ENCODE measurements at places on chromosomes 11 and 22.

- DNase-seq: no peak
These were observed 382.0 kb upstream of the ANO3 start for GRCh38 chr11:25949918-25950317.

DNA sequence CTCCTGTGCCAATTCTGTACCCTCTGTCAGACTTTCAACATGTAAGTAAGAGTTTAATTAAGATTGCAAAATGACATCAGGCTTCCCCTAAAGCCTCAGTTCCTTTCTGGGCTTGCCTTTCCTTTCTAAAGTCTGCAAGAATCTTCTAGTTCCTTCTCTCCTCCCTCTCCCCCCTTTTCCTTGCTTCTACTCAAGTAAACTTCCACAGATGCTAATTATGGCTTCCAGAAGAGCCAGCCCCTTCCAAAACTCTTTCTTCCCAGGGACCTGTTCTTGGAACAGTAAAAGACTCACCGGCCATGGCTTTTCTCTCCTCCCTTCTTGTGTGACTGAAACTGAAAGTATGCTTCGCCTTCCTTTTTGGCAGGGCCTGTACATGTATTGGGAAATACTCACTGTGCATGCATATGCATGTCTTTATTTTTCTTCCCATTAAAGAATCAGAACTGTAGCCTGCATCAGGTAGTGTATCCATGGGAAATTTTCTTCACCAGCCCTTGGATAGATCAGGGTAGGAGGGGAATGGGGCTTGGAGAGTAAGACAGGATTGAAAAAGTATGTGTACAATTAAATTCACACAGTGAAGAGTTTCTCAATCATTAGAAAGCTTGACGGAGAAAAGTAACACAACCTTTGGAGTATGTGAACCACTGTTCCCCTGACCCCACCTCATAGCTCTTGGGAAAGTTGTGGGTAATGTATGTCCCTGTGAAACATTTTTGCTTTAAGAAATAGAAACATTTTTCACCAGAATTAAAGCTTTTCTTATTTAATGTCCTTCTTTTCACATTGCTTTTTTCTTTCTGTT lies at the start of gene CASP1:
Gene CASP1, minus strand, starts transcription at position 332 of the 808 bp plus-strand sequence. Its CDS starts 31 bp downstream, at position 301.
- DNase-seq: no peak

GRCh38 chr11:83971063-83971462 lies 684.9 kb upstream of the CCDC90B start:
- no peak for DNase-seq

GRCh38 chr22:39369586-39369985 lies 19.8 kb downstream of the SYNGR1 start:
- no peak for DNase-seq

- DNase-seq: no peak
These were observed 32.5 kb upstream of the MYRF start for GRCh38 chr11:61719978-61720377.

DNA sequence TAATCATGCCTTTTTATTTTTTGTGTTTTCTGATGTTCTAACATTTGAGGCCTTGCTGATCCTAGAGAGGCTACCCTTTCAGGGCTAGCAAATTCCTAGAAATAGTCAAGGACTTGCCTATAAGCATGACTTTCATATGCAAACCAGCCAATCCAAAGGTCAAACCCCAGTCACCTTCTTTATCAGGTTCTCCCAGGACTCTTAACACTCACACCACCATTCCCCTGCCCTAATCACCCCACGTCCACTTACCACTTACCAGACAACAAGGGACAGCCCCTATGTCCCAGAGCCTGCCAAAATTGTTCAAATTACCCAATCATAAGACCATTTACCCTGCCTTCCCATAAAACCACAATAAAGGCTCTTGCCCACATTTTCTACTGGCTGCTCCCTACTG lies 1339.8 kb downstream of the LRRC4C start:
- no peak for DNase-seq

DNA sequence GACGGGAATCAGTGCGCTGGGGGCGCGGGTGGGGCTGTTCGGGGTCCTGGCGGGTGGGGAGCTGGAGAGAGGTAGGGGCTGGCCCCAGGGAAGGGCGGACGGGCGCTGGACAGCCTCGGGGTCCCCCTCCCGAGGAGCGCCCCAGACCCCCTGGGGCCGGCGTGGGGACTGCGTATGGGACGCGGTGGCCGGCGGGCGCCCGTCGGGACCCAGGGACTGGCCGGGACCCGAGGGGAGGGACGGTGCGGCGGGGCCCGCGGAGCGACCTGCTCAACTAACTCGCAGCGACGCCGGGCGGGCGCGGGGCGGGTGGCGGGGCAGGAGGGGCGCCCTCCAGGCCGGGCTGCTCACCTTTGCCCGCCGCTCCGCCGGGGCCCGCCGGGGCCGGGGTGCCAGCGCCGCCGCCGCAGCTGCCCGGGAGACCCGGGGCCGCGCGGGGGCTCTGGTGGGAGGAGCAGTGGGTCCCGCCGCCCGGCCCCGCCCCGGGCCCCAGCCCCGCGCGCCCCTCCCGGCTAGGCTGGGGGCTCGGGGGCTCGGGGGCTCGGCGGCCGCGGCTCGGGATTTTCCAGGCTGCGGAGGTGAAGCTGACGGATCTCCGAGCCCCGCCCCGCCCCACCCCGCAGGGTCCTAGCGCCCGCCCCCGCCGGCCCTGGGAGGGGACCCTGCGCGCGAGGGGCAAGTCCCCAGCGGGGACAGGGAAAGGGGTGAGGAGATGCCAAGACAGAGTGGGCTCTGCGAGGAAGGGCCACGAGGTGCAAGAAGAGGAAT lies 12.3 kb downstream of the STARD10 start:
- no peak for DNase-seq

DNA sequence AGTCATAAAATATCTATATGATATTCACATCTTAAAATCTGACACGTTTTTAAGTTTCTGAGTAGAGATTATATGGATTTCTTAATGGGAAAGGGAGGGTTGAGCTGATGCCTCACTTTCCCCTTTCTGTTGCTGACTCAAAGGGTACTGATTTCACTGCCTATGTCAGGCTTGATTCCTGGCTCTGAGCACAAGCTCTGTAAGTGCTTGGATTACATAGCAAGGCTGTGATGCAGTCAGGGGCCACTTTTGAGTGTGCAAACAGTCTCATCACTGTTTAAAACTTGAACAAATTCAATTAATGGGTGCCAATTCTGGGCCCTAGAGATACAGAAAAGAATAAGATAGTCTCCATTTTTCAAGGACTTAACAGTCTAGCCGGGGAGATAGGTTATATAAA lies 14.4 kb downstream of the ATXN10 start:
- no peak for DNase-seq

GRCh38 chr11:106001304-106002012 lies 20.6 kb downstream of the MSANTD4 start:
- no peak for DNase-seq

DNA sequence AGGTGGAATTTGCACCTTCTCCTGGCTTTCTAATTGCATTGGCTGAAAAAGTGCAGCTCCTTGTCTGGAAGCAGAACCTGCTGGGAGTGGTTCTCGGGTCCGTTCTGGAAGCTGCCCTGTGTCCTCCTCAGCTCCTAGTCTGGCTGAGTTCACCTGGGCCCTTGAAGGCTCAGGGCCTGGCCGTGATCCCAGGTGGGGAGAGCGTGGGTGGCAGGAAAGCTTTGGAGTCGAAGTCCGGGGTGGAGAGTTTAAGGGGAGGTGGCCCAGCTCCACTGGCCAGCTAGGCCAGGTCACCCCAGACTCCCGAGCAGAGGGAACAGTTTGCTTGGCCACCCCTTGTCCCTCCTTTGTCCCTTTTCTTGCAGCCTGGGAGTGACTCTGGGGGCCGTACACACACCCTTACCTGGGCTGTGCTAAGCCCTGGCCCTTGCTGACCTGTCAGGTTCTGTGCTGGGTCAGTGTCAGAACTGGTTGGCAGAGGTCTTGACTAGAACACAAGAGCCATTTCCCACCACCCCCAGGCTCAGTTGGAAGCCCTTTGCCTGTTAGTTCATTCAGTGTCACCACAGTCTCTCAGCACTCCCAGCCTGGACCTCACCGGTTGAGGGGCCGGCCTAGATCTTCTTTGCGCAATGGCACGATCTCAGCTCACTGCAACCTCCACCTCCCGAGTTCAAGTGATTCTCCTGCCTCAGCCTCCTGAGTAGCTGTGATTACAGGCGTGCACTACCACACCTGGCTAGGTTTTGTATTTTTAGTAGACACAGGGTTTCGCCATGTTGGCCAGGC lies 37.3 kb downstream of the LRP5 start:
- DNase-seq: no peak

GRCh38 chr11:119376197-119376847 lies 5.2 kb downstream of the USP2 start:
- DNase-seq: peak; percentile 66

GRCh38 chr11:83543706-83544439 lies 257.7 kb upstream of the CCDC90B start:
- DNase-seq: no peak

GRCh38 chr22:36232715-36233401 lies 6.5 kb downstream of the APOL2 start:
- no peak for DNase-seq

DNA sequence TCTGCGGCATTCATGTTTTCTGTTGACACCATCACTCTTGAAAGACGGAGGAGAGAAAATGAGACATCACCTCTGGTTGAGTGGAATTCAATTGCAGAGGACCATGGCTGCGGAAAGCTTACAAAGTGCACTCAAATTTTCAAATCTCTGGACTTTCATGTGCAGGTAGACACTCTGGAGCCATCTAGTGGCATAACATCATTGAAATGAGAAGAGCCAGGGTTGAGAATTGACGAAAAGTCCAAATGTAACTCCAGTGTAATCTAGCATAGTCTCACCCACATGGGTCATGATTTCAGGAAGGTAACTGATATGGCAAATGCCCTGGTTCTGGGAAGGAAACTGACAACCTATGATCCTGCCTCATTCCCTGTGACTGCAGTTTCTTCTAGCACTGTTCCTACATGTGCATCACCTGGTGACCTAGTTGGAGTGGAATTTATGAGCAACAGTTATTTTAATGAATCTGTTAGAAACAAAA lies 687.8 kb downstream of the KCNA4 start:
- DNase-seq: no peak

GRCh38 chr22:39962071-39962470 lies 1.9 kb downstream of the TMA7B start:
- no peak for DNase-seq

GRCh38 chr22:30182815-30183214 lies 63.7 kb downstream of the LIF start:
- no peak for DNase-seq

- no peak for DNase-seq
These were observed 264.4 kb downstream of the CTTN start for GRCh38 chr11:70662691-70663098.

- peak; percentile 68 for DNase-seq
These were observed 25.8 kb upstream of the MPPED1 start for GRCh38 chr22:43385770-43386641.

- no peak for DNase-seq
These were observed 10.2 kb downstream of the PACS1 start for GRCh38 chr11:66080055-66080817.

DNA sequence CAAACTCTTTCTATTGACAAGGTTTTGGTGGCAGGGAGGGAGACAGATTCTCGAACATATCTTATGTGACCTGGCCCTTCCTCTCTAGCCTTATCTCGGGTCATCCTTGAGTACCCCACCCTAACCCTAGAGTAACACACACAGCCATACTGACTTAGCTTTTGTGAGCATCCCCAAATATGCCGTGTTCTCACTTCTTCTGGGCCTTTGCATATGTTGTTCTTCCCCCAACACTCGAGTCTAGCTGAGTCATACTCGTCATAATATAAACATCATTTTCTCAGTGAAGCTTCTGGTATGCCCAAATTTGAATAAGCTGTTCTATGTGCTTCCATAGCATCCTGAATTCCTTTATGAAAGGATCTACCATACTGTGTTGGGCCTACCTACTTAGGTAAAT lies 8.0 kb downstream of the TTC17 start:
- no peak for DNase-seq

GRCh38 chr22:17772958-17773605 lies 1.2 kb downstream of the BID start:
- no peak for DNase-seq

GRCh38 chr11:64436000-64436399 lies 77.0 kb downstream of the RPS6KA4 start:
- no peak for DNase-seq

- DNase-seq: no peak
These were observed 1.1 kb downstream of the RBFOX2 start for GRCh38 chr22:36027579-36027934.

- no peak for DNase-seq
These were observed 15.6 kb upstream of the MFNG start for GRCh38 chr22:37501610-37502341.

GRCh38 chr11:29685361-29685760 lies 331.5 kb downstream of the KCNA4 start:
- no peak for DNase-seq

DNA sequence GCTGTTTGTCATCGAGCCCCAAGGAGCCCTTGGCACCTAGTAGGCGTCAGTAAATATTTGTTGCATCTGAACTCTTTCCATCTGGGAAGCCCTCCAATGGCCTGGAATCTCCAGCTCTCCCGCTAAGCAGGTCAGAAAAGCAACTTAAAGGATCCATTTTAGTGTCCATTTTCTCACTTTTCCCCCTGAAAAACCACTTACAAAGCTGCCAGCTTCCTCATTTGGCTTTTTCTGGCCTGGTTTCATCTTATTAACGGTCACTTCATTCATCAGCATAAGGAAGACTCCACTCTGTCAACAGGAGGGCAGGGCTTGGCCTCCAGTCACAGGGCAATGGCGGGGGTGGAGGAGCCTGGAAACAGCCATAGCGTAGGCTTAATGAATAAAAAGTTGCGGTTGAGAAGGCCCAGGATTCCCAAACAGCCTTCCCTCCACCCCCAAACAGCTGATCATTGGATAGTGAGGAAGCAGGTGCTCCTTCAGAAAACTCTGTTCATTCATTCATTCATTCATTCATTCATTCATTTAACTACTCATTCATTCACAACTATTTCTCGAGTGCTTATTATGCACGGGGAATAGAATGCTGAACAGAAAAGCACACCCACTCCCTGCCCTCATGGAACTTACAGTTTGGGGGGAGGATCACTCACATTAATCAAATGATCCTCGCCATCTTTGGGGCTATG lies 104.5 kb upstream of the RCN1 start:
- no peak for DNase-seq

DNA sequence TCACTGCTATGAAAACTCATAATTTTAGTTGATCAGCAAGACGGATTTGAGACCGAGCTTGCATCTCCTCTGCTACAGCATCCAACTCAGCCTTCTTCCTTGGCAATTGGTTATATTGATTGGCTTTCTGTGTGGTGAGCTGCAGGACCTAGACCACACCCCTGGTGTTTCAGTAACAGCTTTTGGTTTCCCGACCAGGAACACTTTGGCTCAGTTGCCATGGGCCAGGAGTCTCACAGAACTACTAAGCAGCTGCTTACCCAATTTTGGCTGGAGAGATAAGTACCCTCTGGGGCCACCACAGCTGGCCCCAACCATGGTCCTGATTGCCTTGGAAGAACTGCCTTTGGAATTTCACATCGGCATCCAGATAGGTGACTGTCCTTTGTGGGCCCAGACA lies at the start of gene GLYATL1:
Gene GLYATL1, plus strand, starts transcription at position 212 of the 400 bp plus-strand sequence. CDS start 7,600 bp downstream, outside the sequence.
- no peak for DNase-seq

DNA sequence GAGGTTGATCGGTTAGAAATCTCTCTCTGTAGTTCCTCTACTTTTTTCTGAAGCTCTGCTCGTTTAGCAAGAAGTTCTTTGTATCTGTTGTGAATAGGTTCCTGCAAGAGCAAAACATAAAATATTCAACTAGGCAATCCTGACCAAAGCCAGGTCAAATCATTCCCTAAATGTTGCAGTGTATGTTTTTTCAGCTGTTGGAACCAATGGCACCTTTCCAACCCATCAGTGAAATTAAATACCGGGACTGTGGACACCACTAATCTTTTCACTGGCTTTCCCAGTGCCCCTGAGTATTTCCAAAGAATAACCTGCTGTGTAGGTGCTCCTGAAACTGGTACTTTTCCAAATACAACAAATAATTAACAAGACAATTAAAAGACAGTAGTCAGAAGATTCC lies 45.1 kb downstream of the CEP57 start:
- no peak for DNase-seq

GRCh38 chr11:20464518-20464917 lies 77.0 kb downstream of the PRMT3 start:
- DNase-seq: no peak
